Stimulated activated CD8-positive, alpha-beta memory T cell treated with anti-CD3 and anti-CD28 coated beads, Interleukin-4, amount 100 ng/mL, for 48 hours (primary cell): ENCODE measurements at places on chromosomes 16 and 17.

DNA sequence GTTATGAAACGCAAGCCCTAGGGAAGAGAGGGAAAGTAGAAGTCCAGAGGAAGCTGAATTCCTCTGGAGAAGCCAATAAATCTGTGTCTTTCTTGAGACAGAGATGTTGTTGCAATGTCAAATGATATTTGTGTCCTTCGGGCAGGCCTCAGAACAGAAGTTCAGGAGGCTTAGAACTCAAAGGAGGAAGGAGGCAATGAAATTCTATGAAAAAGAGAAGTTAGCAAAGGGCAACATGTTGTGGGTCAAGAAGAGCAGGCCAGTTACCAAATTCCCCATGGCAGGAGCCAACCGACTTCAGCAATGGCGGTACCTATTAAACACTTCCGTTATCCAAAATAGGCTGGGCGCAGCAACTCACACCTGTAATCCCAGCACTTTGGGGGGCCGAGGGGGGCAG lies 109.0 kb upstream of the DHX40 start:
- DNase-seq: no peak

GRCh38 chr16:49855822-49856671 lies at the start of gene ZNF423:
Gene ZNF423 (minus strand): TSS chr16:49856112. CDS start chr16:49855774, 338 bp downstream.
- no peak for DNase-seq

- DNase-seq: no peak
Measured at GRCh38 chr16:78375055-78375679, 275.7 kb downstream of the WWOX start.

DNA sequence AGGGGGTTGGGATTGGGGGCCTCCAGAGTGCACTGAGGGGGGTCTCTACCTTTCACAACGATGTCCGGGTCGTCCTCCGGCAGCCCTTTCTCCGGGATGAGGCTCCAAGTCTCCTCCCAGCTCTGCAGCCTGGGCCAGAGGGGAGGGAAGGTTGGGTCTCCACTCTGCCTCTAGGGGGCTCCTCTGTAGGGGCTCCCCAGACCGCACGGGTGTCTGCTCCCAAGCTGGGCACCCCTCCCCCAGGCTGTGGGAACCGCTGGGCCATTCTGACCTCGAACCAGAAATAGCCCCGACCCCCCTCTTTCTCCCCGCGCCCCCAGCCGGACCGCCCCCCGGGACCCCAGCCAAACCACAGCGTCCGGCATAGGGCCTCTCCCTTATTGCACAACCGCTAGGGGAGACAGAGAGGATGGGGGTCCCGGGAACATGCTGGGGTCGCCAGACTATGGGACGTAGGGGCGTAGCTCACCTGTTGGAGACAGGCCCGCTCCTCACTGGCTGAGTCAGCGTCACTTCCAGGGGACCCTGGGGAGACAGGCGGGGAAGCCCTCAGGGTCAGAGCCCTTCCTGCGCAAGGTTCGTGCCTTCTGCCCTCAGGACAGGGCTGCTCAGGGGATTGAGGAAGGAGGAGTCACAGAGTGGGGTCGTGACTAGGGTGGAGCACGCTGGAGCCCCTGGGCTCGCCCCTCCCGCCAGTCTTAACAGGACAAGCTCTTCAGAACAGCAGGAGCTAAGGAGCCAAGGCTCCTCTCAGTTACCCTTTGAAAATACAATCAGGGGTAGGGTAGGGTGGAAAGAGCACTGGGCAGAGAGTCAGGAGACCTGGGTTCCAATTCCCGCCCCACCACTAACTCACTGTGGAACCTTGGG lies 2.7 kb downstream of the PLEKHH3 start:
- peak; percentile 58 for DNase-seq

DNA sequence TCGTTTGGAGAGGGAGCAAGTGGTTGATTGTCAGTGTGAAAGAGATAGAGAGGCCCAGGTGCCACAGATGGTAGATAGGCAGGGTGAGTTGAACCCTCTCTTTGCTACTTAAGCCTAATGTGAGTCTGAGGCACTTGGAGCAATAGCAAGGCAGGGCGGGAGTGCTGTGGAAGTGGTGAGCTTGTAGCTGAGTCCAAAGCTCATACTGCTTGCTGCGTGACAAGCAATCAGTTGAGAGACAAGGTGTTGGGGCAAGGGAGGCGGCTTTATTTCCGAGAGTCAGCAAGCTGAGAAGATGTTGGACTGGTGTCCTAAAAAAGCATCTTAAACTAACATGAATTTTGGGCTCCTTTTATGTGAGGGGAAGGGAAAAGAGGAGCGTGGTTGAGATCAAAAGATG lies 112.9 kb upstream of the ZKSCAN2 start:
- DNase-seq: no peak

DNA sequence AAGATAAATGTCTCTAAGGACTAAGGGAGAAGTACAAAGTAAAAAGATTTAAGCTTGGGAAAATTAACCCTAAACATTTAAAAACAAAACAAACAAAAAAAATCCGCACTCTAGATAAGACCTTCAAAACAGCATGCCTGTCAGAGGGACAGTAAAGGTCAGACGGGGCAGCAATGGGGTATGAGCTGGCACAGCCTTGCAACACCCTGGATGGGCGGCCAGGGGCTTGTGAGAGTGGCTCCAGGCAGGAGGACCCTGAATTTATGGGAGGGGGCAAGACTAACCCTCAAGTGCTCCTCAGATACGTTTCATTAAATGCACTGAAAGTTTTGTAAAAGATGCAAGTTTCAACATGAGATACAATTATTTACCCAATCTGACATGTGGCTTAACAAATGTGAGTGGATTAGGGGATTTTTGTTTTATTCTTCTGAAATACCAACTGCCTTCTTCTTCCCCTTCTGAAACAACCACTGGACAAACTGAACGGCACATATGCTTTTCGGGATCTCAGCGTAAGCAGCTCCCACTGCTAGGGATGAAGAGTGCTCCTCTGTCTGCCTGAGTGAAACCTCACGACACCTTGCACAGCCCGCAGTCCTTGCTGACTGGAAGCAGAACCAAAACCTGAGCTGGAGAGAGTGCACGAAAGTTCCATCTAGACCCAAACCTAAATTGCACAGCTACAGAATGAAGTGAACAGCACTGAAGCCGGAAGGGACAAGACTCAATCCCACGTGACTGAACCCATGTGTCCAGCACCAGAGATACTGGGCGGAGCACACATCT lies 128.4 kb downstream of the ANKRD11 start:
- no peak for DNase-seq

- DNase-seq: no peak
Measured at GRCh38 chr16:48408688-48409087, 23.5 kb upstream of the SIAH1 start.
